ENCODE measurements at places on chromosomes 3 and 15. TPM values are rescaled to one million over a fixed set of nuclear protein-coding genes. Genes with fewer than 3 reads are reported as not detected.

EOMES gene
- 30.3 TPM for total RNA-seq

GOLGA6L6 gene
- total RNA-seq: not detected

ARIH1 gene
- 212 TPM for total RNA-seq

GRAMD1C gene
- total RNA-seq: 3.6 TPM

GOLGA8H gene
- total RNA-seq: 1.2 TPM

CTXND1 gene
- total RNA-seq: not detected

CFAP100 gene
- total RNA-seq: not detected

TNFSF10 gene
- 9.5 TPM for total RNA-seq

NOX5 gene
- total RNA-seq: not detected

SCAMP5 gene
- total RNA-seq: 0.54 TPM

GRCh38 chr3:129734449-129734848 is 128.0 kb upstream of the PLXND1 start:
- DNase-seq: no peak

DNA sequence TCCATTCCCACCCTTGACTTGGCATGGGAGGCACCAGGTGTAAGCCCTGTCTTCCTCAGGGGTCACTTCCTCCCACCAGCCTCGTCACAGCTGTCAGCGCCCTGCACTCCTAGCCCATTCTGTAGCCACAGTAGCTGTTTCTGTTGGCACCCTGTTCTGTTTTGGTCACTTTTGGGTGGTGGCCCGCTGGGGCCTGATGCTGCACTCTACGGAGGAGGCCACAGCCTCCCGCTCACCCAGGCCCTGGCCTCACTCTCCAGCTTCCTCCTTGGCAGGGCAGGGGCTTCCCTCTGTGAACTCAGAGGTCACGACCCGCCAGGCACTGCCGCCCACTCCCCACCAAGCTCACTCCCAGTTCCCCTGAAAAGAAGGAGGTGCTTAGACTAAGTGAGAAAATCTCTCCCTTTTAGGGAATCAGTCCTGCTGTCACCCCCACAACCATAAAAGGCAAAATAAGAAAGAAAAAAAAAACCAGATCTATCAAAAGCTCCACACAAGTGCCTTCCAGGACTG is 68.4 kb downstream of the MGLL start:
- DNase-seq: no peak

DNA sequence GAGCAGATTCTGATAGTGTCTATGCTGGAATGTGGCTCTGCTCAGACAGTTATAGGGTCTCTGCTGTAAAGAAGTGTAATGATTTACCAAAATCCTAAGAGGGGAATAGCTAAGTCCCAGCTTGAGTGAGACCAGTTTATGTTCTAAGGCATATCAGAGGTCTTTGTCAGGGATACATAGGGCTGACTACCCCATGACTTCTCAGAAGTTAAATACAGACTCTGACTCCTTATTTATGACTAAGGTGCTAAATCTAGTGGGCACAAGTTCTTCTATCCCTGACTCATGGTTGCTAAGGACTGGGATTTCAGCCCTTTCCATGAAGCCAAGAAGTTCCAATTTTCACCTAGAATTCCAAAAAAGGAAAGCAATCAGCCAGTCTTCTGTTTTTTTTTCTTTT is 192.6 kb upstream of the POU1F1 start:
- no peak for DNase-seq

GRCh38 chr3:181913254-181913653 is 201.5 kb downstream of the SOX2 start:
- DNase-seq: no peak

DNA sequence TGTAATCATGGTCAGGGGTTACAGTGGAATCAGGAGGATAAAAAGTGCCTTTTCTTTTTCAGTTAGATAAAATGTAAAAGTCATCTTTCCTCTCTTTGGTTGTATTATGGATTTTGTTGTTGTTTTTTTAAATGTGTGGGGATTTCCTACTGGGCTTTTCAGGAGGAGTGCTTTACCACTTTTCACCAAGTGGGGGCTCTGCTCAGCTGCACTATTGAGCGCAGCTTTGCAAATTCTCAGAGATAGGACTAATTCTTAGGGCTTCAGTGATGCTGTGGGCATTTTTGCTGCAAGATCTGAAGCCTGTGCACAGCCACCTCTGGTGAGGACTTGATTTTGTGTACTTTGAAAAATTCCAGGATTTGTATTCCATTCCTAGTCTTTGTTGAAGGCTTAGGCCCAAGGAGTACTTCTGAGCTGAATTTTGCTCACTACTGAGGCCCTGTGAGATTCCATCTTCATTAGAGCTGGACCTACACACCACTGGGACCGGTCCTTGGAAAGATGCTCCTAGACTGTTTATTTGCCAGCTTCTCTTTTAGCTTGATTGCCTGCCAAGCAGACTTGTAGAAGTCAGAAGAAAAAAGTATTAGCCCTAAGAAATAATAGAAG is 7.5 kb downstream of the GNB5 start:
- no peak for DNase-seq

DNA sequence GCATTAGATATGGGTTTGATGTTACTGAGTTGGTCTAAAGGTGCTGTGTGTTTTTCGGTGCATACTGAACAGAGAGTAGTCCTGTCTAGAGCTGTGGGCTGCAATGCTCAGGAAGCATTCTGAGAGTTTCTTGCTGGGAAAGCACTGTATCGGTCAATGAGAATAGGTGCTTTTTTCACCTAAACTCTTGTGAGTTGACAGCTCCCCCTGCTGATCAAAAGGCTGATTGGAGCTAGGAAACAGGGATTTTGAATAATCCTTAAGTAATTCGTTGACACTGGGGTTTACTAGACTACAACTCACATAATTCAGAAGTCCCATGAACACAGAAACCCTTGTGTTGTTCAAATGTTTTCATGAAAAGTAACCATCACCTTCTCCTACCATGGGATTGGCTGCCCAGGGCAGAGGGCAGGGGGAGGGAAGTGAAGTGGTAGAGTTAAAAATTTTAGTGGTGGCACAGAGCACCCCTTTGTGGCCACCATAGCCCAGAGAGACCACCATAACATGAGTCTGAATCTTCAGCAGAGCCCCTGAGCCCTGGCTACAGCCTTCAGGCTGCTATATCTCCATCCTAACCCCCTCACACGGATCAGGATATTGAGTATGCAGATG is 13.0 kb upstream of the MANF start:
- no peak for DNase-seq

- no peak for DNase-seq
These were observed 643 bp upstream of the LMCD1 start for GRCh38 chr3:8500989-8501370.

- no peak for DNase-seq
These were observed 113.4 kb downstream of the FBLN2 start for GRCh38 chr3:13662238-13662847.

GRCh38 chr3:182739619-182740018 is 53.7 kb upstream of the ATP11B start:
- DNase-seq: no peak

GRCh38 chr3:66797889-66798560 is 200.1 kb upstream of the KBTBD8 start:
- no peak for DNase-seq

DNA sequence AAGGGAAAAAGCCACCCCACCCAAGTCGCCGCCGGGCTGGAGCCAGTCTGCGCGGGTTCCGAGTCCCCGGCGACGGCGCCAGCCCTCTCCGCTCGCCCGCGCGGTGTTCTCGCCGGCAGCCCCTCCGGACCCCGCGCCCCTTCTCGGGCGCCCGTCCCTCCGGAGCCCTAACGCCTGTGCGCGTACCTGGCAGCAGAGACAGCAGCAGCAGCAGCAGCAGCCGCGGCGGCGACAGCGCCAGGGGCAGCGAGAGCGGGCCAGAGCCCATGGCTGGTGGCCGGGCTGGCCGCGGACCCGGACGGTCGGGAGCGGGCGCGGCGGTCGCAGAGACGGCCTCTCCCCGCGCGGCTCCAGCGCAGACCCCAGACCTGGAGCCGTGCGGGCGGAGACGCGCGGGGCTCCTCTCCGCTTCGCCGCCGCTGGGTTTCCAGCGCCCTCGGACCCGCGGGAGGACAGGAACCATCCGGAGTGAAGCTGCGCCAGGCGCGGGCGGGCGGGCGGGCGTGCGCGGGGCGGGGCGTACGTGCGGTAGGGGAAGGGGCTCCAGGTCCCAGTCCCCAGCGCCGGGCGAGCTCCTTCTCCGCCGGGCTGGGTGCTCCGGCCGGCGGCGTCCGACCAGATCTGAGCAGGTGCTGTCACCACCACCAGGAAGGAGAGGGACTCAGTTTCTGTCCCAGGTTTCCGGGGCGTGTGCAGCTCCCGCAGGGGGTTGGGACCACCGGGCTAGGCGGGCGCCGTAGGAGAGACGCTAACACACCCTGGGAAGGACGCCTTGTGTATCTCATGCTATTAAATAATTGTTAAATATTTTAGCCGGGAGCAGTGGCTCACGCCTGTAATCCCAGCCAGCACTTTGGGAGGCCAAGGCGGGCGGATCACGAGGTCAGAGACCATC is at the start of gene CHRNA3:
Gene CHRNA3 (minus strand): TSS at position 470 of the 895 bp plus-strand sequence. CDS start 202 bp downstream, at position 268.
- DNase-seq: no peak

- DNase-seq: no peak
These were observed 11.8 kb upstream of the SLC2A2 start for GRCh38 chr3:171038342-171038741.

- DNase-seq: no peak
These were observed 49.3 kb downstream of the SNX4 start for GRCh38 chr3:125470671-125471070.

DNA sequence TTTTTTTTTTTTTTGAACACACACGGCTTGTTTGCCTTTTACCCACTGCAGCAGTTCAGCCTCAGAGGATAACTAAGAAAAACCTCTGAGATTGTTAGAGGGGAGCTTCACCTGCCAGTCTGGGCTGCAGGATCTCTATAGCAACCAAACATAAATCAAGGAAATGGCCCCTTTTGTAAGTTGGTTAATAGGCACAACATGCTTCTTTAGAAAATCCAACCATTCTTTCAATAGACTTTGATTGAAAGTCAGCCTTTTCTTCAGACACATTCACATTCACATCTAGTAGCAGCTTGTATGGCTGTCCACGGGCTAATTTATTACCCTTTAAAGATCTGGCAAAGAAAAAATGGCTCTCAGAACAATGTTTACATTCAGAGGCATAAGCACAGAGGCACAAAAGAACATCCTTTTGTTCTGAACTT is 136.6 kb upstream of the RARB start:
- no peak for DNase-seq

DNA sequence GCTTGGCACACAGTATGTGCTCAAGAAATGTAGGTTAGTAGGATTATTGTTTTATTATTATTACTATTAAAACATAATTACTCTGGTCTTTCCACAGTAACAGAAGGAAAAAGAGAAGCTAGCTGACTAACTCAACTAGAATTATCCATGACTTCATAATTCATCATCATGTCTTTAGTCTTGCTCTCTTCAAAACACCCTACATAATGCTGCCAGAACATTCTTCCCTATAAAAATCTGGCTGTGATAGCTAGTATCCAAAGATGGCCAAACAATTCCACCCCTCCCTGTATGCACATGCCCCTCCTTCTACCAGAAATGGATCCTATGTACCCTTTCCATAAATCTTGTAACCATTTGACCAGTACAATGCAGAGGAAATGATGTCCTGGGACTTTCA is 48.8 kb upstream of the SRGAP3 start:
- no peak for DNase-seq

DNA sequence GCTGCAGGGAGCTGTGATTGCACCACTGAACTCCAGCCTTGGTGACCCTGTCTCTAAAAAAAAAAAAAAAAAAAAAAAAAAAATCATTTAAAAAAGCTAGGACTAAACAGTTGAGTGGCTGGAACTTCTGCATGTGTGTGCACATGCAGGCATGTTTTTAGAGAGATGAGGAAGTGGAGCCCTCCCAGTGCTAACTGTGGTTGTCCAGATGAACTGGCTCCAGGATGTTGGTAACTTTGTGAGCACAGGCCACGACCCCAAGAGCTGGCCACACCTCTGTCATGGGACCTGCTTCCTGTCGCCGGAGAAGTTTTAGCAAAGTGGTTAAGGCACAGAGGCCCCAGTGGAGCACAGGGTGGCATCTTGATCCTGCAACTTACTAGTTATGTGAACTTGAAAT is 27.0 kb downstream of the CHCHD6 start:
- no peak for DNase-seq

GRCh38 chr3:169869484-169870220 is at the start of gene LRRC31:
Gene LRRC31, minus strand, starts transcription at chr3:169869935. Its CDS starts 128 bp downstream, at chr3:169869807.
- no peak for DNase-seq

DNA sequence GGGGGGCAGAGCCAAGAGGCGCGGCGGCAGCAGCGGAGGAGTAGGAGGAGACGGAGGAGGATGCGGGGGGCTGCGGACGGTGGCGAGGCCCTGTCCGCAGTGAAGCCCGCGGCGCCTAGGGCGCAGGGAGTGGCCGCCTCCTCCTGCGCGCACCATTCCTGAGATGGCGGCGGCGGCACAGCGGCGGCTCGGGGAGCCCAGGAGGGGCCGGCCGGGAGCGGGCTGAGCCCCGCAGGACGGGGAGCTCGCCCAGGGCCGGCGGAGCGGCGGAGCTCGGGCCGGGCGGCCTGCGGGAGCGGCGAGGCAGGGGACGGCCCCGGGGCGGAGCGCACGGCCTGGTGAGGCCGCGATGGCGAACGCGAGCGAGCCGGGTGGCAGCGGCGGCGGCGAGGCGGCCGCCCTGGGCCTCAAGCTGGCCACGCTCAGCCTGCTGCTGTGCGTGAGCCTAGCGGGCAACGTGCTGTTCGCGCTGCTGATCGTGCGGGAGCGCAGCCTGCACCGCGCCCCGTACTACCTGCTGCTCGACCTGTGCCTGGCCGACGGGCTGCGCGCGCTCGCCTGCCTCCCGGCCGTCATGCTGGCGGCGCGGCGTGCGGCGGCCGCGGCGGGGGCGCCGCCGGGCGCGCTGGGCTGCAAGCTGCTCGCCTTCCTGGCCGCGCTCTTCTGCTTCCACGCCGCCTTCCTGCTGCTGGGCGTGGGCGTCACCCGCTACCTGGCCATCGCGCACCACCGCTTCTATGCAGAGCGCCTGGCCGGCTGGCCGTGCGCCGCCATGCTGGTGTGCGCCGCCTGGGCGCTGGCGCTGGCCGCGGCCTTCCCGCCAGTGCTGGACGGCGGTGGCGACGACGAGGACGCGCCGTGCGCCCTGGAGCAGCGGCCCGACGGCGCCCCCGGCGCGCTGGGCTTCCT is at the start of gene GPR27:
Gene GPR27 (plus strand): TSS at position 155 of the 909 bp plus-strand sequence. CDS start 195 bp downstream, at position 350.
- no peak for DNase-seq

DNA sequence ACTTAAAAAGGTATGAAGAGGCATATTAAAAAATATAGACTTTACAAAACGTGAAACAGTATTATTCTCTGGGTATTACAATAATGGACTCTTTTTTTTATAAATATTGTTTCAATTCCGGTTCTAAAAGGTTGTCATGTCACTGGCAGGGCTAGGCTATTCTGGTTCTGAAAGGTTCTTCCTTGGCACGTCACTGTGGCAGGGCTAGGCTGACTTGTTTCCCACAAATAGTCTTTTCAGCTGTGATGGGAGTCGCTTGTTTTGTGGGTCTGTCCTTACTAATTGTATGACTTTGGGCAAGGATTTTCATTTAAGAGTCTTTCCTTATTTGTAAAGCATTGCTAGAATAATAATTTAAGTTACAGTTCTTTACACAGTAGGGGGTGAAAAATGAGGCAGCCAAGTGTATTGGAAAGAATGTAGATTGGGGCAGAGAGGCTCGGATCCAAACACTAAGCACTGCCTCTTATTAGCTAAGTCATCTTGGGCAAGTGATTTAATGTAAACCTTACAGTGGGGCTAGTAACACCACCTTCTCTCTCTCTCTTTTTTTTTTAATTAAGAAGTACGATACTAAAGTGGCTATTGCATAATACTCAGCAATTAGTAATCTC is 12.4 kb upstream of the MELTF start:
- DNase-seq: no peak

GRCh38 chr3:105599350-105599749 is 232.6 kb downstream of the ALCAM start:
- no peak for DNase-seq

All from natural killer cell (primary cell).